Heart right ventricle (tissue), 16 donors: ENCODE measurements at places on chromosomes 3 and 15. TPM values are rescaled to one million over a fixed set of nuclear protein-coding genes. Genes with fewer than 3 reads are reported as not detected.
A peak's percentile ranks its signal among the peaks of the same experiment; 100 is the strongest.

The CCR9 gene
- total RNA-seq: not detected

The ZSCAN29 gene
- 9.6 TPM for total RNA-seq

GRCh38 chr3:59531066-59531745 is 481.4 kb upstream of the CFAP20DC start:
- no peaks in the 10 kb centered on the region for H3K36me3 ChIP-seq
- no peaks in the 10 kb centered on the region for H3K27me3 ChIP-seq
- H3K4me1 ChIP-seq: peaks cover 5% of the 10 kb centered on the region
- no peak overlapping the region for H3K4me3 ChIP-seq

The MLF1 gene
- 200 TPM for total RNA-seq

- H3K36me3 ChIP-seq: no peaks in the 10 kb centered on the region
- H3K4me1 ChIP-seq: no peaks in the 10 kb centered on the region
- H3K27me3 ChIP-seq: peaks cover 24% of the 10 kb centered on the region
Measured at GRCh38 chr15:60283936-60284335, 113.8 kb downstream of the ANXA2 start.

GRCh38 chr3:49492969-49493368 is 22.9 kb downstream of the DAG1 start:
- H3K4me1 ChIP-seq: peaks cover 18% of the 10 kb centered on the region
- H3K4me3 ChIP-seq: no peak overlapping the region
- peaks cover 32% of the 10 kb centered on the region for H3K36me3 ChIP-seq

GRCh38 chr3:22981861-22982260 is 221.3 kb upstream of the UBE2E2 start:
- no peak overlapping the region for H3K4me3 ChIP-seq
- H3K36me3 ChIP-seq: no peaks in the 10 kb centered on the region
- no peaks in the 10 kb centered on the region for H3K27me3 ChIP-seq
- no peaks in the 10 kb centered on the region for H3K4me1 ChIP-seq
- no peak for DNase-seq
- H3K27ac ChIP-seq: no peak overlapping the region

- no peak overlapping the region for H3K27ac ChIP-seq
- no peak overlapping the region for H3K4me3 ChIP-seq
- no peak for DNase-seq
- no peaks in the 10 kb centered on the region for H3K27me3 ChIP-seq
Measured at GRCh38 chr15:73936181-73936580, 9.9 kb downstream of the LOXL1 start.

The ITIH1 gene
- not detected for total RNA-seq

The SPSB4 gene
- 2.1 TPM for total RNA-seq

DNA sequence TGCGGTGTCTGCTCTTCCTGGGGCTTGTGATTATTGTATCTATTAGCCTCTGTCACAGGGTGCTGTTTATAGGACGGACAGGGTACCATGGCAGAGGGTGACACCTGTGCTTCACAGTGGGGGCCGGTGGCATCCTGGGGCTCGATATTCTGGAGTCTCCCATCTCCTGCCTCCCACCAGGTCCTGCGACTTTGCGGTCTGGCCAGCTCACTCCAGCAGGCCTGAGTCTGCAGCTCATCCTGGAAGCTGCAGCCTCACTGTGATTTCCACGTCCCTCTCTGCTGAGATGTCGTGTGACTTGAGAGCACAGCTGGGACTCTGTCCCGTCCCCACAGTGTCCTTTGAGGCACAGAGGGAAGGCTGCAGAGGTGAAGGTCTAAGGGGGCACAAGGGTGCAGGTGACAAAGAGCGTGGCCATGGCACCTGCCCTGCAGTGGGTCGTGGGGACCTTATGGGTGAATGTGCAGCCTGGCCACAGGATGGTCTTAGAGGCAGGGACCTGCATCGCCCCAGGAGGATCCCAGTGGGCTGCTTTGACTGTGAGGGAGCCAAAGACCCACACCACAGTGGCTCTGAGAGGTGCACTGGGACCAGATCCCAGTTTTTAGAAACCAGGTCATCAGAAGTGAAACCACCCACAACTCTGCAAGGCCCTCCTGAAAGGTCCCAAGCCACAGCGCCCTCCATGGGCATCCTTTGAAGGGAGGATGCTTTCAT is 172.8 kb downstream of the KLF13 start:
- no peaks in the 10 kb centered on the region for H3K27me3 ChIP-seq
- H3K4me3 ChIP-seq: no peak overlapping the region
- H3K36me3 ChIP-seq: no peaks in the 10 kb centered on the region
- no peak overlapping the region for H3K27ac ChIP-seq
- DNase-seq: no peak

- H3K4me1 ChIP-seq: no peaks in the 10 kb centered on the region
- no peak overlapping the region for H3K27ac ChIP-seq
- H3K4me3 ChIP-seq: no peak overlapping the region
- H3K27me3 ChIP-seq: no peaks in the 10 kb centered on the region
- H3K36me3 ChIP-seq: no peaks in the 10 kb centered on the region
Measured at GRCh38 chr15:67003586-67003985, 61.8 kb upstream of the SMAD3 start.

GRCh38 chr3:173139420-173139819 is 1.6 kb downstream of the SPATA16 start:
- H3K4me1 ChIP-seq: no peaks in the 10 kb centered on the region
- H3K36me3 ChIP-seq: no peaks in the 10 kb centered on the region
- no peak overlapping the region for H3K4me3 ChIP-seq
- no peak for DNase-seq
- H3K27me3 ChIP-seq: no peaks in the 10 kb centered on the region
- H3K27ac ChIP-seq: no peak overlapping the region

DNA sequence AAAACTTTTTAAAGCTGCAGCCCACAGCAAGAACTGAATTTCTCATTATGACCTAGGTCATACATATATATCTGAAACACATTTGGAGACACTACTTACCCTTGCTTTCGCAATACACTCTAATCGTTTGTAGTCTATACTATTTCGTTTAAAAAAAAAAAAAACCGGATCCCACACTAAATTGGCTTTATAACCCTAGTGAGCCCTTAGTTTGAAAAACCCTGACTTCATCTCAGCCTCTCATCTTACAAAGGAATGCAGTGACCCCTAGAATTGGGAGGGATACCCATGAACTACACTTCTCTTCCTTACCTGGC is 4.2 kb downstream of the RARRES1 start:
- peaks cover 57% of the 10 kb centered on the region for H3K4me1 ChIP-seq
- no peak overlapping the region for H3K4me3 ChIP-seq
- H3K36me3 ChIP-seq: no peaks in the 10 kb centered on the region
- DNase-seq: no peak
- H3K27me3 ChIP-seq: no peaks in the 10 kb centered on the region
- no peak overlapping the region for H3K27ac ChIP-seq

The KLHL25 gene
- total RNA-seq: 4.6 TPM

The B3GNT5 gene
- 3.0 TPM for total RNA-seq

- no peaks in the 10 kb centered on the region for H3K36me3 ChIP-seq
- H3K27ac ChIP-seq: no peak overlapping the region
- no peak for DNase-seq
Measured at GRCh38 chr3:61861410-61861809, 300.0 kb downstream of the PTPRG start.

- DNase-seq: no peak
- H3K36me3 ChIP-seq: no peaks in the 10 kb centered on the region
- H3K27ac ChIP-seq: no peak overlapping the region
- H3K4me3 ChIP-seq: no peak overlapping the region
- no peaks in the 10 kb centered on the region for H3K4me1 ChIP-seq
Measured at GRCh38 chr15:82093774-82094211, 48.0 kb upstream of the MEX3B start.

GRCh38 chr3:78176869-78177268 is 1137.0 kb downstream of the ROBO2 start:
- DNase-seq: no peak
- H3K4me1 ChIP-seq: no peaks in the 10 kb centered on the region
- H3K36me3 ChIP-seq: no peaks in the 10 kb centered on the region

- DNase-seq: no peak
- H3K27ac ChIP-seq: no peak overlapping the region
- H3K27me3 ChIP-seq: peaks cover 49% of the 10 kb centered on the region
- H3K4me3 ChIP-seq: no peak overlapping the region
- no peaks in the 10 kb centered on the region for H3K36me3 ChIP-seq
Measured at GRCh38 chr3:51799879-51800749, 21.1 kb upstream of the IQCF6 start.

The HOMER2 gene
- total RNA-seq: 63.0 TPM

- no peaks in the 10 kb centered on the region for H3K36me3 ChIP-seq
- H3K4me3 ChIP-seq: no peak overlapping the region
- H3K4me1 ChIP-seq: peaks cover 24% of the 10 kb centered on the region
- no peak overlapping the region for H3K27ac ChIP-seq
Measured at GRCh38 chr15:49458145-49458544, 35.1 kb downstream of the FGF7 start.

DNA sequence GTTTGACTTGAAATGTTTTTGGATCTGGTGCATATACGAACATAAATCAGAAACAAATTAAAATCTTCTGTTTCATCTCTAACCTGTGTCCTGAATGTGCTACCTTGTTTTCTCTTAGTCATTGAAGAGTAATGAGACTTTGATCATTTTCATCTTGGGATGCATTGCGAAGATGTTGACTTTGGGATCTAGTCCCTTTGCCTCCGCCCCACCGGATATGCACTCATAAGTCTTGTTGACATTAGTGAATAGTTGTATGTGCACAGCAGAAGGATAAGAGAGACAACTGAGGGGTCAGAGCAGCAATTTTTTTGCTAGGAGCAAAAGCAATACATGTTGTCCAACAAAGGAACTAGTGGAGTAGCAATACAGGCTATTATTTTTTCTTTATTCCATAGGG is 35.9 kb upstream of the SPRED1 start:
- no peak overlapping the region for H3K27ac ChIP-seq
- no peaks in the 10 kb centered on the region for H3K36me3 ChIP-seq
- H3K4me3 ChIP-seq: no peak overlapping the region
- H3K4me1 ChIP-seq: peaks cover 21% of the 10 kb centered on the region
- H3K27me3 ChIP-seq: no peaks in the 10 kb centered on the region
- no peak for DNase-seq

- no peaks in the 10 kb centered on the region for H3K27me3 ChIP-seq
- no peak for DNase-seq
- H3K36me3 ChIP-seq: no peaks in the 10 kb centered on the region
- H3K4me1 ChIP-seq: no peaks in the 10 kb centered on the region
- H3K4me3 ChIP-seq: no peak overlapping the region
Measured at GRCh38 chr3:117622171-117622841, 912.7 kb downstream of the TUSC7 start.

GRCh38 chr15:45795440-45796069 is 160.7 kb downstream of the SQOR start:
- peak; percentile 43 for DNase-seq
- H3K27ac ChIP-seq: no peak overlapping the region
- H3K27me3 ChIP-seq: no peaks in the 10 kb centered on the region

- H3K27me3 ChIP-seq: no peaks in the 10 kb centered on the region
- no peak overlapping the region for H3K4me3 ChIP-seq
- no peaks in the 10 kb centered on the region for H3K36me3 ChIP-seq
- H3K27ac ChIP-seq: no peak overlapping the region
- no peak for DNase-seq
- H3K4me1 ChIP-seq: no peaks in the 10 kb centered on the region
Measured at GRCh38 chr3:154884952-154885351, 195.2 kb upstream of the MME start.

GRCh38 chr3:55300701-55301100 is 186.4 kb downstream of the WNT5A start:
- H3K27ac ChIP-seq: no peak overlapping the region

GRCh38 chr15:60454824-60455223 is 24.1 kb downstream of the ICE2 start:
- no peak overlapping the region for H3K4me3 ChIP-seq
- no peak for DNase-seq
- H3K36me3 ChIP-seq: peaks cover 85% of the 10 kb centered on the region
